Head of caudate nucleus (tissue), 42 donors: ENCODE measurements at places on chromosomes 6 and 20.

GRCh38 chr6:22152841-22153240, 144.0 kb downstream of the PRL start:
- DNase-seq: no peak

DNA sequence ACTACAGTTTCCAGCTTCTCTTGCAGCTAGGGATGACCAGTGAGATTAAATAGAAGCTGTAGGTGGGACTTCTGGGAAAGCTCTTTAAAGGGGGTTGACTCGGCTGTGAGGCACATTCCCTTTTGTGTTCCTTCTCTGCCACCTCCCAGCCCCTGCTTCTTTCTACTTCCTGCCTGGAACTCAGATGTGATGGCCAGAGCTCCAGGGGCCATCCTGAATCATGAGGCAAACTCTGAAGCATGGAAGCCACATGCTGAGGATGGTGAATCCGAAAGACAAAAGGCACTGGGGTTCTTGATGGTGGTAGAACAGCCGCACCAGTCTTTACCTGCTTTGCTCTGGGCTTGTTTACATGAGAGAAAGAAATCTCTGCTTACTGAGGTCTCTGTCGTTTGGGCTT, 9.1 kb downstream of the CEBPB start:
- no peak for DNase-seq

- DNase-seq: no peak
Observed at GRCh38 chr6:11270030-11271027, 37.9 kb upstream of the NEDD9 start.

- no peak for DNase-seq
Observed at GRCh38 chr20:34582221-34582620, 23.7 kb downstream of the MAP1LC3A start.

DNA sequence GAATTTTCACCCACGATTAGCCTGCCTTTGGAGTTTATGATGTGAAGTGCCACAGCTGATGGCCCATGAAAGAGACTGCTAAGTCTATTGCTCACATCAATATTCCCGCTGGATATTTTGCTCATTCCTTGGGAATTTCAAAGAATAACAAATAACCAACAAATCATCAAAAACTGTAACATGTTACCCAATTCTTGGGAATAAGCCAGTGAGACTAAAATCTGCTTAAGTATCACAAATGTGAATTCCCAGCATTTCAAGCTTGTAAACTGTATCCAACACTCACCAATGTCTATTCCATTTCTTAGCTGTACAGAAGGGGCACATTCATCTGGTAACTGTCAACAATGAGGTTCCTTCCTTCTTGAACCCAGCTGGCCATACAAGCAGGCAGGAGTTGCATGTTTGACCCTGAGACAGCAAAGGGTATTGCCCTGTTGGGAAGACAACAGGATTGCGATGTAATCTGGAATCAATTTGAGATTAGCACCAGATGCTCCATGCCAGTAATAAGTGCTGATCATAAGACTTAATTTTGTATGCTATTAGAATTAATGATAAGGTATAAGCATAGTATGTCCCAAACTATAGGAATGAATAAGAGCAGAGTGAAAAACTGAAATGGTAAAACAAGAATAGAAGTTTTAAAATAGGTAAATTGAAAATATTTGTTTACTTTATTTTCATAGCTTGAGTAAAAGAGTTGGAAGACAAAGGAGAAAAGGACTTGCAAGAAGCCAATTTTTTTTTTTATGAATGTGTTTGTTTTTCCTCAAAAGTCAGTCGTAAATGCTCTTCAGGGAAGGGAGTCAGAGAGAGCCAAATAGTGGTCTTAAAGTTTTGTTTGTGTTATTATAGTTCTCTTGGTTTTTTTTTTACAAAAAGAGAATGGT, 58.8 kb downstream of the RSPO3 start:
- DNase-seq: no peak

DNA sequence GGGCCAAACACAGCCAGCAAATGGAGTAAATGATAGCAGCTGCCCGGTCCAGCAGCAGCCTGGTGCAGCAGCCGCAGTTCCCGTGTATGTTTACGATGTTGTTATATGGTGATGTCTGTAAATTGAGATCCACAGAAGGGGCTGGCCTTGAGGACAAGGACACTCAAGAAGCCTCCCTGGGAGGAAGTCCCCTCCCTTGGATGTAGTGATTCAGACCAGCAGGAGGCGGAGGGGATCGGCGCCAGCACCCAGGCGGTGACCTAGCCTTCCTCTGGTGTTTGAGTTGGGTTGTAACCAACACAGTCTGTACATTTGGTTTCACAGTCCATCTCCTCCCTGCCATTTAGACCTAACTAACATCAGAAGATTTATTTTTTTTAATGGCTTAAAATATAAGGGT, 187.8 kb downstream of the SYNDIG1 start:
- DNase-seq: no peak

GRCh38 chr6:52335576-52335975, 26.4 kb upstream of the PAQR8 start:
- no peak for DNase-seq

DNA sequence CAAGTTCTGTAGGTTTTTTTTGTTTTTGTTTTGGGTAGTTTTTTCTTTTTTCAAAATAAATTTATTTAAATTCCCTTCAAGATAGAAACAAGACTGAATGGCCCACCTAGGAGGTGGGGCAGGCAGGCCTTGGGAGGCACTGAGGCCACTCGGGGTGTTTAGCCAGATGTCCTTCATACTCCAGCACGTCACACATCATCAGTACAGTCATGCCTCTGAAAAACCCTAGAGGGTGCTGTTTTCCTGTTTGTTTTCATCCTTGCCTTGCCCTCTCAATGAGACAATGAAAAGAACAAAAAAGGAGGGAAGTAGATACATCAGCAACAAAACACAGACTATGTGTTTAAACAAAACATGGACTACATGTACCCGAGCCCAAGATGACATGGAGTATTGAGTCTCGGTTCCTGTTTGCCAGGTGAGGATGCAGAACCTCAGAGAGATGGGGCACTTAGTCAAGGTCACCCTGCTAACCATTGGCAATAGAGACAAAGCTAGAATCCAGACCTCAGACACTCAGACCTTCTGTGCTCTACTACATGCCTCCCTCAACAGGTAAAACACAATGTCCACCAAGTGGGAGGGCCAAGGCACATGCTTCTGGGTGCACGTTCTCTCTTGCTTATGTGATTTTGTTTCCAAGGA, 26.8 kb upstream of the CLIC5 start:
- no peak for DNase-seq

GRCh38 chr6:2674857-2675256, 75.9 kb downstream of the MYLK4 start:
- DNase-seq: no peak

GRCh38 chr6:169640983-169641382, 60.8 kb downstream of the WDR27 start:
- no peak for DNase-seq

DNA sequence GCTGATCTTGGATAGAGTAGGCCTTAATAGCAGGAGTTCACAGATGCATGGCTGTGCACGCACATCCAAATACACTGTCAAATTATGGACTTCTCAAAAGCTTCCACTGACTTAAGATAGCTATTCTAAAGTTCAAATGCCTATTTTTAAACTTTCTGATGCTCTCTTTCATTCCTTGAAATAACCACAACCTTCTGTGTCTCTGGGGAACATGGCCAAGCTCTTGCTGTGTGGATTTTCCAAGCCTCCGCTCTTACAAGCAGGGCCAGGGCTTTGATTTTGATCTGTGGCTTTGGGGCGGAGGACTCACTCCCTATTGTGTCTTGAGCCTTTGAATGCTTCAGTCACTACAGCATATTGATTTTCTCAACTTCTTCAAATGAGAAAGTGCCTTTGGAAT, 35.7 kb upstream of the SNRPB2 start:
- no peak for DNase-seq

- no peak for DNase-seq
Observed at GRCh38 chr6:80211286-80211685, 104.8 kb downstream of the BCKDHB start.

GRCh38 chr6:64062960-64063683, 427.5 kb downstream of the PHF3 start:
- no peak for DNase-seq

GRCh38 chr6:121963826-121964225, 435.6 kb upstream of the HSF2 start:
- DNase-seq: no peak

GRCh38 chr6:92188016-92188415, 1231.3 kb downstream of the EPHA7 start:
- no peak for DNase-seq

DNA sequence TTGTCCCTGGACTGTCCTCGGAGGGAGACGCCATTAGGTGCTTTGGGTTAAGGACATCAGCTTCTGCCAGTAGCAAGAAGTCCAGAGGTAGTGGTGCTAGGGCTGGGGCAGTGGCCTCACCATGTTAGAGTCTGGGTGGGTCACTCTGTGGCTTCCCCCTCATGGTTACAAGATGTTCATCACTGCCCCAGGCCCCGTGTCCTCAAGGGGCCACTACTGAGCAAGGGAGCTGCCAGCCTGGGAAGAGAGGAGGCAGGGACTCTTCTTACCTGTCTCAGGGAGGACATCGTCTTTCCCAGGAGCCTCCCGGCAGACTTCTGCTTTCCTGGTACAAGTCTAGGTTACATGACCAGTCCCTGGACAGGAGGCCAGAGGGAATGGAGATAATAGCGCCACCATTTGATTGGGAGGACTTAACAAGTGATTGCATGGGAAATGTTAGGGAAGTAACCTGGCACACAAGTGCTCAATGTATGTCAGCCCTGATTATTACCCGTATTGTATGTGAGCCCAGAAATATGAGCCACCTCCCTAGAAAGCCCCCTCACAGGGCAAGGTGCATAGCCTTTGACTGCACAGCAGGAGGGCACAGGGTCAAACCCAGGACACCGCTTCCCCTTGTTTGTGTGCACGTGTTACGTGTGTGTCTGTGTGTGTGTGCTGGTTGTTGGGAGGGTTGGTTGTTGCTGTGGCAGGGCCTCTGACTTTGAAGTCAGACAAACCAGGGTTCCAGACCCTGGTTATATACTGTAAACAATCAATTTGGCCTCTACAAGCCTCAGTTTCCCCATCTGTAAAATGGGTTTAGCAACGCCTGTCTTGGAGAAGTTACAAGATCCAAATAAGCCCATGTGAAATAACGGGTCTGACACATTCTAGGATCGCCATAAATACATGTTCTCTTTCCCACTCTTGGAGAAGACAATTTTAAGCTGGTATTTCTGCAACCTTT, 30.0 kb downstream of the SIRPA start:
- no peak for DNase-seq

GRCh38 chr6:144263786-144264185, 21.3 kb upstream of the UTRN start:
- DNase-seq: no peak

DNA sequence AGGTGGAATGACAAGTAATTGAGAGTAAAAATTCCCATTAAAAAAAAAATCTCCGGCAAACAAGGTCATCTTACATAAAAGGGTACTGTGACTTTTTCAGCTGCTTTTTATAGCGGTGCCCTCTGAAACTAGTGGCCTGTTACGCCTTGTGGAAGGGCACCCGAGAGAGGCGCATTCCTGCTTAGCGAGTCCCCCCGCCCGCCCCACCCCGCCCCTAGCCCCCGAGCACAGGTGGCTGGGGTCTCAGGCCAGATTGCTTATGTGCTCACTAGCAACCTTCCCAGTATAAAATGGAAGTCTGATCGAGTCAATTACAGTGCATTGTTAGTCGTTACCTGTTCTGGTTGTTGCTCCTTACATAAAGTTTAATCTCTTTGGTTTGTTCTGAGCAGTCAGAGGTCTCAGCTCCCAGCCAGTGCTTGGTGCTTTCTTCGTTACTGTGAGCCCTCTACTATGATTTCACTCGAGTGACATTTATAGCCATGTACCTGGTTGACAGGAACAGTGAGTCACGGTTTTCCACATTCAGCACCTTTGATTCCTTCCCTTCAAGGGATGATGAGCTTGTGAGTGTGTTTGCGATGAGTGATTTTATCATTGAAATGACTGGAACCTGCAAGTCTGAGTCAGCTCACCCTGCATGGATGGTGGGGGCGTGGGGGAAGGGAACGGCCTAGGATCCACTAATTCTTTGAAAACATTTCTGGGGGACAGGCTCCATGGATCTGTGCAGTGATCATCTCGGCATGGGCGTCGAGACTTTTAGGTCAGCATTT, 47.6 kb downstream of the ZDHHC14 start:
- peak; percentile 71 for DNase-seq

- DNase-seq: no peak
Observed at GRCh38 chr6:166901626-166902025, 54.7 kb downstream of the RNASET2 start.

DNA sequence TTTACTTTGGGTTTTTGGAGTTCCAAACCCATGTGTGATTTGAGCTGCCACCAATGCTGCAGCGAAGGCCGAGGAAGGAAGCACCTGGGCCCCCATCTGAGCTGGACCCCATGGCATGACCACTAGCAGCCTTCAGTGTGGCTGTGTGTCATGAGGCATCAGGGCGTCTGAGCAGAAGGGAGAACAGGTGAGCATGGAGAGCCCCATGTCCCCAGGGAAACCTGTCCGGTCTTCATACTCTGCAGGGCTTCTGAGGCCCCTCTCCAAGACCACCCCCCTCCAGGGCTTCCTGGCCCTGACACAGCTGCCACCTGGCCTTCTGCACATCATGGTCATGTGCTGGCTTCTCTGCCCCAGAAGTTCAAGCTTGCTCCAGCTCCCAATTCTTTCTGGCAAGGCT, 169.1 kb upstream of the CST7 start:
- no peak for DNase-seq

- no peak for DNase-seq
Observed at GRCh38 chr6:64477391-64477790, 841.8 kb downstream of the PHF3 start.

DNA sequence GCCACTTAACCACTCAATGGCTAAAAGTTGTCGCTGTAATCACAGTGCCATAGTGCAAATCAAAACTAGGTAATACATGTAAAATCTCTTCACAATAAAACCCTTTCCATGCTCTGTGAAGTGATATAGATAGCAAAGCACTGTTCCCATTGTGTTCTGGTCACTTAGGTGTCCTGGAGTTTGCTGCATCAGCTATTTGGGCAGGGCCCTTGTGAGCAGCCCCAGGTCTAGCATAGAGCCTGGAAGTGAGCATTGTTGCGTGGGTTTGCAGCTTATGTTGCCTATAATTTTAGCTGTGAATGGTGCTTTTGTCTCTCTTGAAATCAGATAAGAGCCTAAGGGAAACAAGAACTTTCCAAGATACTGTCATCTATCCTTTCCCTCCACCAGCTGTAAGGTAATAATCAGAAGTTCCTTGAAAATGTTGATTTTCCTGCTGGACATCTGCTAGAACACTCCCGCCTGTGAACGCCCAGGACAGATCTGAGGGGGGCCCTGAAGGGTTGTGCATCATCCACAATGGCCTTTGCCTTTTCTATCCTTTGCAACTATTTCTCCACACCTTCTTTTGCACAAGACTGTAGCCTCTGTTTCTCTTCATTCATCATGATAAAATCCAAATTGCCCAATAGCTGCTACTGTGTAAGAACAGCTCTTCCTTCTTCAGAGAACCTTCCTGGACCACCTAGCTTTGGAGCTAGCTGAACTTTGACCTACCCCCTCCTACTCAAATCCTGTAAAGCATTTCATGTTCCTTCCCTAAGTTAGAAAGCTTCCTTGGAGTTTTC, 57.0 kb downstream of the TNFAIP3 start:
- no peak for DNase-seq

DNA sequence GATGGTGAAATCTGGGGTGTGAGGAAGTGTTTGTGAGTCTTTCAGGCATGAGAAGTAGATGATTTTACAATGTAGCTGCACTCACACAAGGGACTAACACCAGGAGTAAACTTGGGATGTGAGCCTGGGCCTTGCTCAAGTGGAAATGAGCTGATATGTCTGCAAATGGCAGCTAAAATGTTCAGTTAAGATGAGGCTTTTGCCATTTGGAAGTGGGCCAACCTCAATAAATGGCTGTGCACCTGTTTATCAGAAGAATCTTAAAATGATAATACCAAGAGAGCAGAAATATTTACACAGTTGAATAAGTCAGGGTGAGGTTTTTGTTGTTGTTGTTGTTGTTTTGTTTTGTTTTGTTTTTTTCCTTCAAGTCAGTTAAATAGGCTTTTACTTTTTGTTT, 25.7 kb upstream of the KLHL31 start:
- no peak for DNase-seq
